ENCODE measurements at places on chromosomes 4 and X.

DNA sequence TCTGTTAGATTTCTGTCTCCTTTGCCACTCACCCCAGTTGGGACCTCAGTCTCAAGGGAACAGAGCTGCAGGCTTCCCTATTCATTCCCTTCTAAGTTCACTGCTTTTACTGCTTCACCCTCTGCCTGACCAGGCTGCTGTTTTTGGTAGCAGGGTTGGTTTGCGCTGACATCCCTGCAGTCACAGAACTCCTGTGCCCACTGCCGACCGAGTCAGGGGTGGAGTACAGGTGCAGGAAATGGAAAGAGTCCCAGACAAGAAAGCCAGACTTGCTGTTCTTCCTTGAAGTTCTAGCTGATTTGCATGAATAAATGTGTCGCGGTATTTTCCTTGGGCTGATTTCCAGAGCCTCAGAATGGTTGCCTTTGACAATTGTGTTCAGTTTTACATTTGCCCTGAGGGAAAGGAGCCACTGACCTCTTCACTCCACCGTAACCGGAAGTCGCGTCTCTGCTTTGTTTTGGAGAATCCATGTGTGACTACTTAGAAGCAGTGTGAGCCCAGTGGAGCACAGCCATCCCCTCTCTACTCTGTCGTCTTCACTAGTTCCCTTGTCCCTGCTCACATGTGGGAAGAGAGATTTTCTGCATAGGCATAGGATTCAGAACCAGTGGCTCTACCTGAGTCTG, 84.8 kb downstream of the TNIP2 start:
- DNase-seq, result peak; percentile 34

DNA sequence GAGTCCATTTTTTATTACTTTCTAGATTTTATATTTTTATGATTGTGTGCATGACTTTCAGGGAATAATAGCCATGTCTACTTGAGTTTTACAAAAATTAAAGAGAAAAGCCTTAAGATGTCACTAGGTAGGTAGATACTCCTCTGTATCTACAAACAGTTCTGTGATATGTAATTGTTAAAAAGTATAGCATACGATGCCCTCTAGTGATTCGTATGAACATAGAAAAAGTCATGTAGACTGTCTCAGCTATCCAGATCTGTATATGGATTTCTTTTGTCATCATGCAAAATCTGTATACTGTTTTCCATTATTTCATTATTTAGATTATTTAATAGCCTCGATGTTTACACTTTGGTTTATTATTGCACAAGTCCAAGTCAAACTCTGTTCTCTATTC, 856.6 kb downstream of the CENPC start:
- peak; percentile 66 for DNase-seq

DNA sequence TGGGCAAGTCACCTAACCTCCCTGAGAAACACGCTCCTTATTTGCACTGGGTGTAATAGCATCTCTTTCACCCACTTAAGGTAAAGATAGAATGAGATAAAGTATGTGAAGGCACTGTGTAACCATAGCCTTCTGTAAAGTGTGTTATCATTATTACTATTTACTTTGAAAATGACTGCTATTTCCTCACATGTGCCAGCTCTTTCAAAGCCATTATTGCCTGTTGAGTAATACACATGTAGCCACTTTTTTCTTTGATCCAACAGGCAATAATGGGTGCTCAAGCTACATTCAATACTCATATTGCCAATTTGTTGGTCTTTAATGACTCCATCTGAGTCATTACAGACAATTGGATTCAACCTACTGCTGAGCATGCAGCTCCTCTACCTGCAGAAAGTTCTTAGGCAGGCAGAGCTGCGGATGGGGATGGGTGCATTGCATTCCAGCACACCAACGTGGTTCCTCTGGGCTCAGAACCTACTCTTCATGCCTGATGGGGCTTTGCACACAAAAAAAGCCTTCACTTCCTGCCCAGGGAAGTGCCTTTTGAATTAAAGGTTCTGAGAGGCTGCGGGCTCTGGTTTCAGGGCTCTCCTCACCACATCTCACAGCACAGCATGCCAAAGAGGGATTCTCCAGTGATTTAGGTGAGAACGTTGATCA, 9.7 kb downstream of the PTCHD1 start:
- DNase-seq, result no peak

DNA sequence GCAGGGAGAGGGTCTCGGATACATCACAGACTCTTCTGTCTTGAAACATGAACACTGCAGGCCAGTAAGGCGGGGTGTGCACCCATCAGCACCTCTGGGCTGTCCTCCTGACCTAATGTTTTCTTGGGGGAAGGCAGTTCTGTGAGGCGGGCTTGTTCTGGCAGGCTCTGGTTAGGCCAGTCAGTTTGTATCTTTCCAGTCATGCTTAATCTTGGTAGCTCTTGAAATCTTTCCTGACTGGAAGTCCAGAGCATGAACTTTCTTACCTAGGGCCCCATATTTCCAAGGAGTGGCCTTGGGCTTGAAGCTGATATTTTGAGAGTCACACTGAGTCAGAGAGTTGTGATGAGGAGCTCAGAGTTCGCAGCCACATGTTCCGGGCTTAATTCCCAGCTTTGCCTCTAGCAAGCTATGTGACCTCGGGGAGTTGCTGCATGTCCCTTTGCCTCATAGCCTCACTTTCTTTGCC, 54.2 kb upstream of the RASSF6 start:
- DNase-seq, result no peak

GRCh38 chr4:3330707-3331106, 37.9 kb downstream of the RGS12 start:
- DNase-seq, result no peak

DNA sequence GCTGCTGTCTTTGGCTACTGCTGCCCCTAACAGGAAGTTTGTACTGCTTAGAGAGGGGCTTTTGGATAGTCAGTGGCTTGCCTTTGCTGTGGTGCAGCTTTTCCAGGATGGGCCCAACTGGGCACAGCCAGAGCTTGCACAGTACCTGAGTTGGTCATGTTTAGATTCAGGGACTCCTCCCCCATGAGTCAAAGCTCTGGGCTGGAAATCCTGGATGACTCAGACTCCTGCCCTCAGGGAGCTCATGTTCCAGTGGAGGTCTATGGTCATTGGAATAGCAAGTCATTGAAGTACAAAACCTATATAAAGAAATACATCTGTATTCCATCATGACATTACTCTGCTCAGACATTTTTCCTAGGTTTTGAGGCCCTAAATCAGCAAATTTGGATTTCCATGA, 66.7 kb upstream of the PJA1 start:
- DNase-seq, result no peak

DNA sequence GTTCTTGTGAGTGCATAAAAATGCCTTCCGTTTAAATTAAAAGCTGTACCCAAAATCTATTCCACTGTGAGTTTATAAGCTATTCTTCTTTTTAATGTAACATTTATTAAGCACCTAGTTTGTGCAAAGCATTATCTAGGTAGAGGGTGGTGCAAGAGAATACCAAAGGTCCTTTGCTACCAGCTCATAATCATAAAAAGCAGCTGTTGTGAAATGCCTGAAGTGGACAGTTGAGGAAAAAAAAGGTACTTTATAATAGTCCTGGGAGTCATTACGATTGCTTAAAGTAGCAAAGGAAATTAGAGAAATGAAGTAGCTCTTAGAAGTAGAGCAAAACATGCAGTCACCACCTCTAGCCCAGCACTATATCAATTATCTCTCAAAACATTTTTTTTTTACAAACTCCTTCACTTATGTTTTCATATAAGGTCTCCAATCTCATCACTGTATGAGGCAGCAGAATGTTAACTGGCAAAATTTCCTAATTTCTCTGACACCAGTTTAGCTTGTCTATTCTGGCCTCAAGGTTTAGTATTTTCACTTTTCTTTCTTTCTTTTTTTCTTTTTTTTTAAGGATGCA, 2.1 kb downstream of the MBNL3 start:
- no peak for DNase-seq

GRCh38 chrX:9627922-9628321, 137.7 kb downstream of the GPR143 start:
- DNase-seq, result no peak

DNA sequence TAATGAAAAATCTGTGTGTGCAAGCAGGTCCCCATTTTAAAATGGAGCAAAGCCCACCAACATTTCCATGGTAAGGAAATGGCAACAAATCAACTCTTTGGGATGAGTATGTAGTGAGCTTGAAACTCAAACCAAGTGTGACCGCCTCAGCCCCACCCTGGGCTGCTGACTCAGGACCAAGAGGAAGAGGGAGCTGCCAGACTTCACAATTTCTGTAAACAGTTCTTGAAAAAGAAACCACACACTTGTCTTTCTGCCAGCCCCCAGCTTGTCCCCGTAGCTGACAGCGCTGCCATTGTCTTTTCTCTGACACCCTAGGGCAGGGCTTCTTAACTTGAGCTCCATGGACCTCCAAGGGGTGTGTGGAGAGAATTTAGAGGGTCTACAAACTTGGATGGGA, 10.3 kb downstream of the RTL5 start:
- no peak for DNase-seq

- no peak for DNase-seq
These were observed 138.9 kb downstream of the SOWAHB start for GRCh38 chr4:76758996-76759395.

DNA sequence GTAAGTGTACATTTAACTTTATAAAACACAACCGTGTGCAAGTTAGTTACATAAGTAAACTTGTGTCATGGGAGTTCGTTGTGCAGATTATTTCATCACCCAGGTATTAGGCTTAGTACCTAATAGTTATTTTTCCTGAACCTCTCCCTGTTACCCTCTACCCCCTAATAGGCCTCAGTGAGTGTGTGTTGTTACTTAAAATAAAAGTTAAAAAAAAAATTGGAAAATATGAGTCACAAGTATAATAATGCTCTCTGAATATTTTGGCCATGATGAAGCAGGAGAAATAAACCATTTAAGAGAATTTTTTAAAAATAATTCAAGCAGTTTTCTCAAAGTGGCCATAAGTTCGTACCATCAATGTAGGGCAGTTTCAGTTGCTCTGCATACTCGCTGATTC, 105.1 kb upstream of the GRID2 start:
- DNase-seq, result no peak

DNA sequence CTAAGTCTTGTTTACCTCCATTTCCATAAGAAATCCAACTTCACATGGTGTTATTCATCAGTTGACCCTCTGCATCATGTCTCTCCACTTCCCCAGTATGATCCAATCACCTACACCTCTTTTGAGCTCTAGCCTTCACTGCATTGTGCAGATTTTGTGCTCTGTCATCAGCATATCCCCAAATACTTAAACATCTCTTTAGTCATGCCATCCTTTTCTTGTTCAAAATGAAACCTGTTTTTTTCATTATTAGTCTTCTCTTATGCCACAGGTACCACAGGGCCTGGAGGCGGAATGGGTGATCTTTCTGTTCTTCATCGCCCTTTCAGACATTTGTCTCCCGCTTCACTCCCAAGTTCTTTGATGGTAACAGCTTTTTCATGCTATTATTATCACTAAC, 382.7 kb upstream of the GALNTL6 start:
- no peak for DNase-seq

DNA sequence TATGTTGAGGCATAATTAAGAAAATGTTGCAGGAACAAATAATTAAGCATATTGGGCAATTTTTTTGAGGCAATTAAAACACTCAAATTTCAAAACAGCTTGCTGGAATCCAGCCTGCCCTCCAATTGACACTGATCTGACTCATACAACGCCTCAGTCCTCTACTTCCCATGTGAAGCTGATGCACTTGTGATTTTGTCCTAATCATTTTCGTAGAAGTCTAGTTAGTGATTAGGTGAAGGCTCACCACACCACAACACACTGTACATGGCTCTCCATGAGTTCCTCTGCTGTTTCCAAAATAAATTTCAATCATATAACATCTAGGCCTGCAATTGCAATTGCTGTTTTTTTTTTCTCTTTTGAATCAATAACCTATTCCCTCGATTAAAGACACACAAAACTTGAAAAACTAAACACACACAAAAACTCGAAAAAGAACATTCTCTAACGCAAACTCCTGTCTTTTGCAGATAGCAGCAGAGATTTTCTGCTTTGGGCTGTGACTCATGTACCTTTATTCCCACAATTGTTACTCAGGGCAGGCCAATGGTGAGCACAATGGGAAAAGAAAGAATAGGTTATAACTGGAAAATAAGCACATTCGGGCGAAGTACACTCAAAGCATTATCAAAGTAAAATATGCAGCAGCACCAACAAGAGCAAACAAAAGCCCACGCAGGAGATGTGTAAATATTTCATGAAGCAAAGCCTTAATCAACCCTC, 1.7 kb downstream of the GPRIN3 start:
- peak; percentile 9 for DNase-seq

DNA sequence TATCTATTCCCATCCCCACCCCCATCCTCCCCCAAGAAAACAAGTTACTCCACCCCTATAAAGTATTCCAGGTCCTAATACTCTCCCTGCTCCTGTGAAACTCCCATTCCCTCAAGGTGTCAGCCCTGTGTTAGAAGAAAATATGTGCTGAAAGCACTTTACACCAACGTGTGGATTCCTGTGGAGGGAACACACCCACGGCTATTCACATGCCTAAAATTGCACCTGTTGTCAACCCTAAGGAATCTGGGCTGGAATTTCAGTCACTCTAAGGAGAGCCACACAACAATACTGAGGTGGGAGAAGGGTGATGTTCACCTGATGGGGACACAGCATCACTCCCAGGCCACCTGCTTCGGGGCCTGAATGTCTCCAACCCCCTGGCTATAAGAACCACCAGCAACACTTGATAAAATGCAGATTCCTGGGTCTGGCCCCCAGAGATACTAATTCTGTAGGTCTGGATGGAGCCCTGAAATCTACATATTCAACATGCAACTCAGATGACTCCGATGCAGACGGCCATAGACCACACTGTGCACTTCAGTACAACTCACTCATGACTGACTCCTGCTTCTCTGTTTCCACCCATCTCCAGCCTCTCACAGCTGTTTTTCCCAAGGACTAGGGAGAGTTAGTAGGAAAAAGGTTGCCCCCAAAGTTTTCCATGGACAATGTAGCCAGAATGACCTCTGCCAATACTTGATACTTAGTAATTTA, 15.8 kb downstream of the SCD5 start:
- DNase-seq, result no peak

- DNase-seq, result no peak
These were observed 860.2 kb downstream of the FSTL5 start for GRCh38 chr4:161303551-161303950.

GRCh38 chrX:130053236-130053635, 57.1 kb downstream of the ELF4 start:
- no peak for DNase-seq
